ENCODE measurements at places on chromosomes 12 and 14.

GRCh38 chr14:99850709-99851108, 57.5 kb downstream of the EML1 start:
- no peak for DNase-seq

GRCh38 chr12:63070709-63071108, 80.3 kb downstream of the AVPR1A start:
- DNase-seq, result no peak

DNA sequence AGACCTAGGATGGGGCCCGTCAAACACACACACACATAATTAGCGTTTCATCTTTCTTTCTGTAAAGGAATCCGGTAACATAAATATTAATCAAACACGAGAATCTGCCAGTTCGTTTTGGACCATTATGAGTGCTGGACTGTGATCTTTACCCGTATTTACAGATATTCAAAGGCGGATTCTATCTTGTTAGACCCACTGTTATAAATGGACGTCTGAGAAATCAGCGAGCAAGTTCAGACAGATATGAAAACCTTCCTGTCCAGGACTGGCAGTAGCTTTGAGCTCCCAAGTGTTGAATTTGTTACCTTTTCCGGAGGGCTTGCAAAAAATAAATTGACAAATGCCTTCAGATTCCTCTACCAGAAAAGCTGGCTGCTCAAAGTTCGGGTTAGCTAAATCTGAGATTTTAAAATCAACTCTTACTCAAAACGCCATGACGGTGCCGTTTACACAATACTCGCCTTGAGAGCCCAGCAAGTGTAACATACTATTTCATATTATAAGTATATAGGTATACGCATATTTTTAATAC, 27.6 kb downstream of the BCL11B start:
- DNase-seq, result no peak

DNA sequence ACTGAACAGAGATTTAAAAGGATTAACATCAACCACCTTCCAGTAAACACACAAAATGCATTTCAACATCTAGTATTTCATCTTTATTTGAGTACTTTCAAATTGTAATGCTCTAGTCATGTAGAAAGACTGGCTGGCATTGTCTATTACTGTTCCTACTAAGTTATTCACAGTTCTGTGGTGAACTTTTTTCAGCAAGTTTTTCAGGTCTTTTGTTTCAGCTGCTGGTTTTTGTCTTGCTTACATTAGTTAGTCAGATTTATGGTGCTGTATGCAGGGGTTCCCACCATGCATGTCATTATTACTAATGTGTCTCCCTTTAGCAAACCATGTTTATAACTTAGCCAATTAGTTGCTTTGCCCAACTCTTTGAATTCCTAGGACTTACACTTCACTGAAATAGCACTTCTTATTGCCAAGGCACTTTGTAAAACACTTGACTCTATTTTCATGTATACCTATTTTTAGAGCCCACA, 253.4 kb upstream of the KITLG start:
- DNase-seq, result no peak

- DNase-seq, result no peak
Observed at GRCh38 chr14:55248411-55248810, 22.8 kb upstream of the FBXO34 start.

DNA sequence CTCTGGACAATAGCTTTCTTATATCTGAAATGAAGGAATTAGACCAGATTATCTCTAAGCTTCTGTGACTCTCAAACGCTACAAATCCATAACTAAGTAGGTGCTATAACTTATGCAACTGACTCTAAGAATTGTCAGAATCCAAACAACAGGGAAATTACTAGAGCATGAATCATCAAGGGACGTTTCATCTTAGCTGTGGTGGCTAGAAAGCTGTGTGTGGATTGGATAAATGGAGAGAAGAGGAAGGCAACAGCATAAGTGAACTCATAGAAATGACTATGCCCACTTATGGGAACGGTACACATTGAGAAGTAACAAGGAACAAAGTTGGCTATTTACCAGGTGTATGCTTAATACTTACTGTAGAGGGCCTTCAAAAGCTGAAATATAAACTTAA, 96.0 kb upstream of the NEDD1 start:
- no peak for DNase-seq

- no peak for DNase-seq
Observed at GRCh38 chr12:94593822-94594442, 56.4 kb downstream of the TMCC3 start.

- no peak for DNase-seq
Observed at GRCh38 chr14:61088081-61088480, 107.0 kb downstream of the SLC38A6 start.

- no peak for DNase-seq
Observed at GRCh38 chr12:75509621-75510020, 1.8 kb downstream of the KRR1 start.
